Activated CD4-positive, CD25-positive, alpha-beta regulatory T cell treated with anti-CD3 and anti-CD28 coated beads, Interleukin-2, amount 50 U/mL, for 72 hours (primary cell): ENCODE measurements at places on chromosomes 4 and X.

- no peak for DNase-seq
These were observed 106.9 kb downstream of the THOC2 start for GRCh38 chrX:123625952-123626351.

- DNase-seq = no peak
These were observed 6.1 kb downstream of the CXCR3 start for GRCh38 chrX:71612256-71612655.

DNA sequence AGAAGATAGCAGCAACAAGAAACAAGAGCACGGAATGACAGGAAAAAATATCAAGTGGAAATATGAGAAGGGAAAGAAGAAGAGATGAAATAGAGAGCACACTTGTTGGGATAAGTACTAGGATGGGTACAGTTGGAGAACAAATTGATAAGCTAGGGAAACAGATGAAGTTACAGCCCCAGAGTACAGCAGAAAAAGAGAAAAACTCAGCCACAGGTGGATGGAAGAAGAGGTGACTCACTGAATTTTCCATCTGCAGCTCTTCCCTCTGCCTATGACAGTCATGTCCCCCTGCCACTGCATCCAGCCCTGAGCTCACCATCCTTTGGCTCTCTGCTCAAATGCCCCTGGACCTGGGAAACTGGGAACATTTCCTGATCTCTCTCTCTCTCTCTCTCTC is 209.0 kb downstream of the BCOR start:
- no peak for DNase-seq

GRCh38 chrX:69319376-69319775 is 154.1 kb upstream of the PJA1 start:
- no peak for DNase-seq

- DNase-seq = no peak
These were observed 12.1 kb downstream of the FGFBP1 start for GRCh38 chr4:15926486-15926885.
